NCI-H2171 (cell line): ENCODE measurements at places on chromosomes 16 and 17.

DNA sequence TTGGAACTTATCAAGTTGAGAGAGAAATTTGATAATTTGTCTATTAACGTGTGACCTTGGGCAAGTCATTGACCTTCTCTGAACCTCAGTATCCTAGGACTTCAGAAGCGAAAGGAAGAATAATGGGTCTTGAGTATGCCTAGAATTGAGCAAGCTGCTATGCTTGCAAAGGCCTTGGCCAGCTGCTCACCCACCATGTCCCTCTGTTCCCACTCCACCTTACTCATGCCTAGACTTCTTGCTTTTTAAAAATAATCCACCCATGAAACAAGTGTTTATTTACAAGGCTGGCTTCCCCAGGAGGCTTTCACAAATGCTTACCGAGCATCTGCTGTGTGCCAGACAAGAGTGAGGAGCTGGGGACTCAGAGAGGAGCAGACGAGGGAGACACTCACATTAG is 590.6 kb downstream of the MAF start:
- peak; percentile 93 for DNase-seq

- no peak for DNase-seq
Measured at GRCh38 chr16:24931091-24931490, 84.1 kb downstream of the ARHGAP17 start.

- no peak for DNase-seq
Measured at GRCh38 chr17:79650283-79650682, 39.4 kb upstream of the RBFOX3 start.

- DNase-seq = no peak
Measured at GRCh38 chr17:50603340-50603739, 31.3 kb upstream of the ABCC3 start.

- DNase-seq = no peak
Measured at GRCh38 chr16:2782583-2783351, 4.6 kb downstream of the PRSS33 start.

DNA sequence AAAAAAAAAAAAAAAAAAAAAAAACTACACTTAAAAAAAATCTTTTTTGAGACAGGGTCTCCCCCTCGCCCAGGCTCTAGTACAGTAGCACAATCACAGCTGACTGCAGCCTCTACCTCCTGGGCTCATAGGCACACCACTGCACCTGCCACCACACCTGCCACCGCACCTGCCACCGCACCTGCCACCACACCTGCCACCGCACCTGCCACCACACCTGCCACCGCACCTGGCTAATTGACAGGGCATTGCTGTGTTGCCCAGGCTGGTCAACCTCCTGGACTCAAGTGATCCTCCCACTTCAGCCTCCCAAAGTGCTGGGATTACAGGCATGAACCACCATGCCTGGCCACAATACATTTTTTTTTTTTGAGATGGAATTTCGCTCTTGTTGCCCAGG is 17.6 kb upstream of the WDR45B start:
- no peak for DNase-seq

- no peak for DNase-seq
Measured at GRCh38 chr17:44438636-44439035, 49.2 kb upstream of the ITGA2B start.

- DNase-seq = no peak
Measured at GRCh38 chr17:33342025-33342424, 48.9 kb upstream of the ASIC2 start.

DNA sequence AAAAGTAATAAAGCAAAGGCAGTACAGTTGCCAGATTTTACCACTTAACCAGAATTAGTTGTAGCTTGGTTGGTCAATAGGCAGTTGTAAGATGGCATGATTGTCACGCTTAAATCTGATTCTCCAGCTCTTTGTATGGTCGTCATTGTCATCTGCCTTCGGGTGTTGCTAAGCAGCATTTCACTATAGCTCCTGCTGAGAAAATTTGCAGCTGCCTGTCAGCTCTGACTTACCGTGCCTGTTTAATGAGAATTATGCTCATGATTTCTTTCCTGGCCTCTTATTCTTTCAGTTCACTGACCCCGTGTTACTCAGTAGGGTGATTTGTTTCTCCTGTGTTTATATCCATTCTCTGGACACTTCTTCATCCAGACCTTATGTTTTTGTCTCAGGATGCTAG is 66.7 kb downstream of the TANGO6 start:
- DNase-seq = no peak

DNA sequence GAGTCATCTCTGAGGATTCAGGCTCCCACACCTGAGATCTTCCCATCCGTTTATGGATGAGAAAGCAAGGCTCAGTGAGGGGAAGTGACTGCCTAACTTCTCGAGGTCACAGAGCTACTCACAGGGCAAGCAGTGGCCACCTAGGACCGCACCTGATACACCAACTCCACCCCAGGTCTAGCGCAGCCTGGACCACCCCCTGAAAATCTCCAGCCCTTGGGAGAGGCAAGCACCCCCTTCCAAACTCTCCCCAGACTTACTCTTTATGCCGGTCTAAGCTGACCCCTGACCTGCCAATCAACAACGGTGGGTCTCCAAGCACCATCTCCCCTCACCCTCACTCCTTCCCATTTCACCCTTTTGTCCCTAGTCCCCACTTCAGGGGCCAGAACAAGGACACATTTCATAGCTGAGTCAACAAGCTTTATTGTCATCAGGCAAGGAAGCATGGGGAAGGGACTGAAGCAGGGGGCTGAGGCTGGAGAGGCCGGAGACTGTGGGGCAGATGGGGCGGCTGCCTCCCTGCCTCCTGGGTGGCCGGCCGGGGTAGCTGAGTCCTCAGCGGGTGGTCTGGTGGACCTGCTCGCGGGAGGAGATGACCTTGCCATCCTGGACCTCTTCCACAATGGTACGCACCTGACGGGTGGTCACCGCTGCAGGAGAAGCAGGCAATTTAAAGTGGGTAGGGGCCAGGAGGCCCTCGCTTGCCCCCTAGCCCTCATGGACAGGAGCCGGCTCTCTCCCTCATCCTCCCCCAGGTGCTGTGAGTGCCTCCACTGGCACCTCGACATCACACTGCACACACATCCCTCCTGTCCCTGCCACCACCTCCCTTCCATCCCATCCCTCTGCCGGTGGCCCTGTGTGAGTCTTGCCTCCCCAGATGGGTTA is 5.1 kb downstream of the KRT17 start:
- DNase-seq = no peak

DNA sequence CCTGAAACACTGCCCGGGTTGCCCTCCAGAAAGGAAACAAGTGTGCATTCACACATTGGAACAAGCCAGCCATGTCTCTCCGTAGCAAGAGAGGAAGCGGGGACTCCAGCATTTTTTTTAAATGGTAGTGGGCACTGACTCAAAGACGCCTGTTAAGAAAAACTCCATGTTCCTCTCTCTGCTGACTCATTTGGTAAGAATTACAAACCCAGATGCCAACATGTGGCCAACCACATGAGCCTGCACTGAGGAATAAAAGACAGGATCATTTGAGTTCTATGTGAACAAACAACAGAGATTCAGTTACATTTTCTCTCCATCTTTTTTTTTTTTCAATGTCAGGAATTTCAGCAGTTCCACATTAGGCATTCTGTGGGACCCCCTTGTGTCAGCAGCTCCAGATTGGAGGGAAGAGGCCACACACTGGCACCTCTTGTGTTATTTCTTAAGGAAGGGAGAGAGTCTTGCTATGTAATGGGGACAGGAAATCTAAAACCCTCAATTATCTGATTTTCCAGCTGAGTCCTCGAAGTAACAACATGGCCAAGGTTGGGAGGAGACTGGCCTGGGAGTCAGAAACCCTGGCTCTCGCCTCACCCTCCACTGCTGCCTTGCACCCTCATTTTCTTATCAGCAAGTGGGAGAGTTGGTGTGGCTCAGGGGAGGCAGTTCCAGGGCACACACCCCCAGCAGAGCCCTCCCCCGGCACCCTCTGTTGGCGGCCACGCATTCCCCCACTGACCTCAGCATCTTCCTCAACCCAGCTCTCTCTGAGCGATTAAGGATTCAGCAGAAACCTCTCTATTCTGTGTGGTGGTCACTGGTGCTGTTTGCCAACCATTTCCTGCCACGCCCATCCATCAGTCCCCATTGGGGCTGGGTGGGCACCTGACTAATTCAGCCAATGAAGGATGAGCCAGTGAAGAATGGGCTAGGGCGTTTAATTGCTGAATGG is 173.0 kb downstream of the FOXL1 start:
- DNase-seq = no peak

GRCh38 chr17:75124041-75124818 is 7.3 kb downstream of the NT5C start:
- DNase-seq = peak; percentile 71

- DNase-seq = no peak
Measured at GRCh38 chr17:10316801-10317542, 55.8 kb downstream of the MYH13 start.

GRCh38 chr17:47315451-47316266 is 8.1 kb upstream of the EFCAB13 start:
- DNase-seq = peak; percentile 45

GRCh38 chr17:7312432-7313087 is 2.6 kb downstream of the GPS2 start:
- no peak for DNase-seq

DNA sequence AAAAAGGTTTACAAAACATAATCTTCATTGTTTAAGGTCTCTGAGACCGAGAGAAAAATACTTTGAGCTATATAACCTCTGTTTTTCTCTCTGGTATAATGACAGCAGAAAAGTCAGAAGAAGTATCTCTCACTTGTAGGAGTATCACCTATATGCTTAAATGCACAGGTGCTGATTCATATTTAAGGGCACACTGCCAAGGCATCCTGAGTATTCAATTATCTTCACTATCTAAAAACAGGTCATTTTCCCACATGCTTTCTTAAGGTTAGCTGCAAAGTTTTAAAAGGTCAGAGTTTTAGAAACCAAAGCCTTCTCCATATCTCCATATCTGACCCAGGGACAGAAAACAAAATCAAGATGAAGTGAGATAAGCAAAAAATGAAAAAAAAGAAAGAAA is 99.3 kb upstream of the C17orf78 start:
- DNase-seq = no peak

GRCh38 chr17:50837286-50837979 is 2.0 kb downstream of the WFIKKN2 start:
- DNase-seq = no peak

- DNase-seq = no peak
Measured at GRCh38 chr17:7184091-7184488, 4.9 kb upstream of the ASGR1 start.

- DNase-seq = no peak
Measured at GRCh38 chr16:49663081-49664065, 192.5 kb downstream of the ZNF423 start.

DNA sequence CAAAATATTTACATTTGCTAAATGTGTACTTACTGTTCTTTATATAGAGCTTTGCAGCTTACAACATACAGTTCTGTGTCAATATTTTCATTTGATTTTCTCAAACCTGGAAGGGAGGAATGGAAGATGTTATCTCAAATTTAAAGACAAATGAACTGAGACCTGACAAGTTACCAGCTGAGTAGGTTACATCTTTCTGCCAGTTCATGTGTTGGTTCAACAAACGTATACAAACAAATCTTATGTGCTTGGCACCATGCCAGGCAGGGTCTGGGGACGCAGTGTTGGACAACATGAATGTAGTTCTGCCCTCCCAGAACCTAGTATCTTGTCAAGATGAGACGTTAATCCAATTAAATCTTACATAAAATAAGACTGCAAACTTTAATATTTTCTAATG is 507.5 kb upstream of the HSBP1 start:
- DNase-seq = no peak

DNA sequence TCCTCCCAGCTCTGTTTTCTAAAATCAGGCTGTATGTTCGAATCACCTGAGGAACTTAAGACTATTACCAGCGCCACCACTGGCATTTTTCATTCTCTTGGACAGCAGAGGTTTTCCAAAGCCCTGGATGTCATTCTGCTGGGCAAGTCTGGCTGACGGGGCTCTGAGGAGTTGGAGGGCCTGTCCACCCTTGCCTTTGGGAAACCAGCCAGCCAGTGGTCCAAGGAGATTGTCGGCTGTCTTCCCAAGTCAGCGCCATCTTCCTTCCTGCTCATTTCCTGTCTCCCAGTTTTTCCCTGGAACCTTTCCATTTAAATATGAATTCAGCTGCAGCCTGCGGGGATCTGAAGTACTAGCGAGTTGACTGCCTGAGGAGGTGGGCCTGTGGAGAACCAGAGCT is 258.3 kb downstream of the PRKCA start:
- no peak for DNase-seq

DNA sequence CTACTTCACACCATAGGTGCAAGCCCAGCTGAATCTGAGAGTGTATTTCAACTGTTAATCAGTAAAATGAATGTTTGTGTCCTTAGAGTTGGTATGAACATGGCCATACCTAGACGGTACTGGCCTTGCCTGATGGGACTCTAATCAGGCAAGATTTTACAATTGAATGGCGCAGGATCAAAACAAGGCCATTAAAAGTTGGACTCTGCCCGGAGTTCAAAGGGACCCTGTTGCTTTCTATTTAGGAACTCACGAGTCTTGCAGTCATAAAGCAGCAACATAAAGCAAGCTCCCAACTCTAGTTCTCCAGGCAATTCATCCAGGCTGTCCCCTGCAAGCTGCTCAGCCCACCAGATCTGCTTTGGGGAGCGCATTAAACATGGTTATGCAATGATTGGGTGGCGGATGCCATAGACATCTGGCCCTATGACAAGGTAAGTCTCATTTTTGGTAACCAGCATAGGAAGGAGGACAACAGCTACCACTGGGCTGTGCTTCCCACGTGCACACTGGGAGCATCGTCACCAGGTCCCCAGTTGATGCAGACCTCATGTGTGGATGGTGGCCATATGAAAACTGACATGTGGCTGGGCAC is 8.8 kb downstream of the TMEM186 start:
- DNase-seq = no peak

DNA sequence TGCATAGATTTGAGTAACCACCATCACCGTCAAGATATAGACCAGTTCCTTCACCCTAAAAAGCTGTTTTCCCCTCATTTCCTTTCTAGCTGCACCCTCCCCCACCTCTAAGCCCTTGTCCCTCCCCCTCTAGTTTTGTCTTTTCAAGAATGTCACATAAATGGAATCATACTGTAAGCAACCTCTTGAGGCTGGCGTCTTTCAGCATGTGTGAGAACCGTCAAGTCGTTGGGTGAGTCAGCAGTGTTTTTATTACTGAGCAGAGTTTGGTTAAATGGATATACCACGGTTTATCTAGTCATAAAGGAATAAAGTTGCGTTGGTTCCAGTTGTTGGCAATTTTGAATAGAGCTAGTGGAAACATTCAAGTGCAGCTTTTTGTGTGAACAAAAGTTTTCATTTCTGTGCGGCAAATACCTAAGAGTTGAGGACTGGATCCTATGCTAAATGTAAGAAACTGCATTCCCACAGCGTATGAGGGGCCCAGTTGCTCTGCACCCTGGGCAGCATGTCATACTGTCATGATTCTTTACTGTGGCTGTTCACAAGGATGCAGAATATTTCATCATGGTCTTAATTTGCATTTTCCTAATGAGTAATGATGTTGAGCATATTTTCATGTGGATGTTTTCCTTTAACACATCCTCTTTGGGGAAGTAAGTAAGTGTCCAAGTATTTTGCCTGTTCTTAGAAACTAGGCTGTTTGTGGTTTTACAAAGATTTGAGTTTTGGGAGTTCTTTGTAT is 264.3 kb downstream of the CPPED1 start:
- DNase-seq = no peak

DNA sequence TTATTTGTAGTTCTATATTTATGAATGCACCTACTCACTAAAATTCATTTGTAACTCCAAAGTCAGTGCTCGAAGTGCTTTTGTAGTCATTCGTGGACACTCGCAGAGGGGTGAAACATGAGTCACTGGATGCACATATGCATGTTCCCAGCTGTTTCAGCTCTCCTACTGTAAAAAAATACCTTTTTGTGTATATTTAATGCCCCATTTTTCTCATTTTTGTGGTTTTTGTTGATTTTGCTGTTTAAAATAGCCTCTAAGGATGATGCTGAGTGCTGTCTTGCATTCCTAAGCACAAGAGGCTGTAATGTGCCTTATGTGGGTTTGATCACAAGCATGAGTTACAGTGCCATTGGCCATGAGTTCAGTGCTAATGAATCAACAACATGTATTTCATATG is 30.6 kb downstream of the CENPV start:
- no peak for DNase-seq
